ENCODE measurements at places on chromosomes 3 and 15. TPM values are rescaled to one million over a fixed set of nuclear protein-coding genes. Genes with fewer than 3 reads are reported as not detected.

DNA sequence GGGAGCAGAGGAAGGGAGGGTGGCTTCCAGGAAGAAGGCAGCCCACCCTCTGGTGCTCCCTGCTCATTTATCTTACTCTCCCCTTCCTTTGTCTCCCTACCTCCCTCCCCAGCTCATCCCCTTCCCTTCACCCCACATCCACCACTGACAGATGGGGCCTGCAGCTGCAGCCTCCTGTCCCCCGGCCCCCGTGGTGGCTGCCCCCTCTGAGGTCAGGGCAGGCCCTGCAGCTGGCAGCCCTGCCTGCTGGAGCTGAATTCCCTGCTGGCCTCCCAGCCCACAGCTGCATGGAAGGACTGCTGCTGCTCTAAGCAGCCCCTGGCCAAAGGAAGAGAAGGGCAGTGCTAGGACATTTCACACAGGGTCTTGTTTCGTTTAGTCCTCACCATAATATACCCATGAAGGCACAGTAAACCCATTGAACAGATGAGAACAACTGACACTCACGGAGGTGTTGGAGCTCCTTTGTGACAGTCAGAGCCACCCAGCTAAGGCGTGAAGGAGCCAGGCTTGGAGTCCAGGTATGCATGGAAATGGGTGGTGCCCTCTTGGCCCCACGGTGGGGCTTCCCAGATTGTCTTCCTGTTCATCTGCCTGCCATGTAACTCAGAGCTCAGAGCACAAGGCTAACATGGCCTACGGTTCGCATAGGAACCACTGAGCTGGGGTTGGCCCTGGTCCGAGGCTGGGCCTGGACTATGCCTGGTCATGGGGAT is 121.7 kb upstream of the PRR20G start:
- no peak for DNase-seq

DNA sequence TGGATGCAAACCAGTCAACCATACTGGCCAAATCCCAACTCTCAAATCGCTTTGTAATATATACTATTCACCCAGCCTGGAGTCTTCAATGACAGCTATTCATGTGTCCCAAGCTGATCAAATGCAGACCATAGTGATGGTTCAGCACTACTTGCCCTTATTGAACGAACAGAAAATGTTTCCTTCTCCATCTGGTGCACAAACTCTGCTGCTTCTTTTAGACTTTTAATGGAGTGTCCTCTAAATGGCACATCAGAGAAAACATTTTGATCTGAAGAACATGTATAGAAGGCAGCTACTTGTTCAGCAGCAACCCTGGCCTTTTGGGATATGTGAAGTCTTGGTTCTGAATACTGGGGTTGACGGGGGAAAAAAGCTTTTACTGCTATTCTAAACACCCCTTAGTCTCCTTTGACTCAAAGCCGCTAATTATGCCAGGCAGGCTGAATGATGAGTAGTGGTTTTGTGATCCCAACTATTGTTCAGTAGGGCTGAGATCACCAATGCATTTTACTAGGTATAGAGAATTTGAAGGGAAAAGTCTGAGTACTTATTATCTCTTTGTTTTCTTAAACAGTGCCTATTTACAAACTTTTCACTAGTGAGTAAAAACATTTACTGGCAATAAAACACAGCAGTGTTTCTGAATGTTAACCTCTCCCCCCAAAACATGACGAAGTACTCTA is 781.2 kb downstream of the ROBO1 start:
- DNase-seq = no peak

GRCh38 chr3:153242896-153243295 is 80.9 kb downstream of the RAP2B start:
- DNase-seq = no peak

GRCh38 chr3:19994796-19995195 is 17.3 kb downstream of the PP2D1 start:
- no peak for DNase-seq

The CSPG5 gene
- total RNA-seq = 6.1 TPM

Data from Calu3 (cell line).